ENCODE measurements at places on chromosomes 1 and 21.

DNA sequence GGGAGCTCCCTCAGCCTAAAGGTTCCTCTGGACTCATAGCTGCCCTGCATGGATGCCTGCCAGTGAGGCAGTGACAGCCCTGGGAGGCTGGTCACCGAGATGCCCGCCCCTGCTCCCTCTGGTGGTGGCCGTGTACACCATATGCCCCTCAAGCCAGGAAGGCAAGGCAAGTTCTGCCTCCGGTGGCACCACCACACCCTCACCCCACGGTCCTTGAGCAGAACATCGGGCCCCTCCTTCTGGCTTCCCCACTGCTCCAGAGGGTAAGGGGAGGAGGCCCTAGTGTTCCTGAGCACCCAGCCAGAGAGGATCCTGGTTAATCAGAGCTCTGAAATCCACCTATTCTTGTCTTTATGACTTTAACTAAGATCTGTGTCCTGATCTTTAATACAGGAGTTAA is 1.5 kb upstream of the S100A14 start:
- peak; percentile 71 for DNase-seq

DNA sequence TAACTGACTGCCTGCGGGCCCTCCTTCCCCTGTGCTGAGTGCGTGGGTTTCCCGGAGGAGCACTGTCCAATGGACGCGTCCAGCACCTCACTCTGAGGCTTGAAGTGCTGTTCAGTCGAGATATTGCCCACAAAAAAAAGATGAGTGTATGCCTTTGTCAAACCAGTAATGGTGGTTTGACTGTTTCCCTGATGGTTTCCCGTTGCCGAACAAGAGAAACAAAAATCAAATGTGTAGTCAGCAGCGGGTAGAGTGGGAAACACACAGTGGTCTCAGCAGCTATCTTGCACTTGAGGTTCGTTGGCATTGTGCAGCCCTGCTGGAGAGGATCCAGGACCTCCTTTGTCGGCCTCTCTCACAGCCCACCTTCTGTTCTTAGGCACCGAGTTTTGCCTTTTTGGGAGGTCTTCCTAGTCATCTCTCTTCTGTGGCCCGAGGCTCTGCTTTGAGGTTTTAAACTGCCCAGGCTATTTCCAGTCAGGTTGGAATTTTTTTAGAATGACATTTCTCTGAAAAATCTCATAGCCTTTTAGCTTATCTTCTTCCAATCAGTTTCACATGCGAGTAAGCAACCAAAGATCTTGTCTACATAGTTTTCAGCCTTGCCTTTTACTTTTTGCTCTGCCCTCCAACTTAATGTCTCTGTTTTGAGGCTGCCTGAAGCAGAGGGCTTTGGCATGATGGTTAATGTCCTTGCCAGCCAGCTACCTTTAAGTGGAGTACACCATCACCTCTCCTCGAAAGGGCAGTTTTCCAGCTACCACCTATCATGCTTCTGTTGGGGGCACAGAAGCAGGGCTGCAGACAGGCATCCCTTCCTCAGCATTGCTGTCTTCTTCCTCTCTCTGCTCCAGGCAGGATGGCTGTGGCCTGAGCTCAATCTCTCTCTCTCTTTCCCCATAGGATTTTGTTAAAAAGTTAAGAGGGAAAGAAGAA is 132.3 kb downstream of the URB2 start:
- no peak for DNase-seq

GRCh38 chr1:247118946-247119446 is 14.8 kb upstream of the ZNF669 start:
- DNase-seq: no peak

- no peak for DNase-seq
Measured at GRCh38 chr1:34778381-34778780, 2.6 kb upstream of the GJB3 start.

DNA sequence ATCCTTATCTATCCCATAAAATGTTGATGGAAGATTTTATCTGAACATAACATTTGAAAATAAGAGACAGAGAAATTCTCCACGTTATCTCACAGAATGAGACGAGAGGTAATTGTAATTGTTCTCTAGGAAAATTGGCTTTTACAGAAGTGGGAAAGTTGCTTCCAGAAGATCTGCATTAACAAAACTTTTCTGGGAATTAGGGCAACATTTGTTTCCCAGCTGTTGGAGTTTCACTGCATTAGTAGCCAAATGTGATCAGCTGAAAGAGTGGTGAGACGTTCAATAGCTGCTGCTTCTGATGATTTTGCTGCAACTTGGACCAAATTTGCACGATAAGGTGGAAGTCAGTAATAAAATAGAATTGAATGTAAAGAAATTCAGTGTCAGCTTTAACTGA is 7.6 kb downstream of the CHODL start:
- DNase-seq: no peak

- DNase-seq: no peak
Measured at GRCh38 chr1:23799570-23800399, 769 bp downstream of the GALE start.

DNA sequence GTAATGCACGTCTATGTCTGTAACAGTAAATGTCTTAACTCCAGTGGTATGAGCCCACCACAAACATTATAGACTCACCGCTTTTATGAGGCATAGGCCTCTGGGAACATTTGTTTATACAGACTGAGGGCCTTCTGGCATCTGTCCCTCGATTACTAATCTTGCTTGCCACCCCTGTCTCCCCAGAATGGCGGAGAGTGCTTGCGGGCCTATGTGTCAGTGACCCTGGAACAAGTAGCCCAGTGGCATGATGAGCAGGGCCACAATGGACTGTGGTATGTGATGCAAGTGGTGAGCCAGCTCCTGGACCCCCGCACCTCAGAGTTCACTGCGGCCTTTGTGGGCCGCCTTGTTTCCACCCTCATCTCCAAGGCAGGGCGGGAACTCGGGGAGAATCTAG is 18.3 kb upstream of the SHISA4 start:
- DNase-seq: no peak

DNA sequence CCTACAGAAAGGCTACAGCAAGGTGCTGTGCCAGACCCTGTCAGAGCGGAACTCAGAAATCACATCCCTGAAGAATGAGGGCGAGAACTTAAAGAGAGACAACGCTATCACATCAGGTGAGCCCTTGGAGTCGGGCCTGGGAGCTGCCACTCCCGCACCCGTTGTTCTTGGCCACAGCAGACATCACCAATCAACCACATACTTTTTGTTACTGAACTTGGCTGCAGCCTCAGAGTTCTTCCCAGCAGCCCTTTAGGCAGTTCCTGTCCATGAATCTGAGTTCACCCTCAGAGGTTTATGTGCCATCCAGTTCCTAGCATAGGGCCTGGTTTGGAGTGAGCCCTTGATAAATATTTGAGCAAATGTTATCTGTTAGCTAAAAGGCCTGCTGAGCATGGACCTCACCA is 61.6 kb downstream of the FHAD1 start:
- DNase-seq: no peak

DNA sequence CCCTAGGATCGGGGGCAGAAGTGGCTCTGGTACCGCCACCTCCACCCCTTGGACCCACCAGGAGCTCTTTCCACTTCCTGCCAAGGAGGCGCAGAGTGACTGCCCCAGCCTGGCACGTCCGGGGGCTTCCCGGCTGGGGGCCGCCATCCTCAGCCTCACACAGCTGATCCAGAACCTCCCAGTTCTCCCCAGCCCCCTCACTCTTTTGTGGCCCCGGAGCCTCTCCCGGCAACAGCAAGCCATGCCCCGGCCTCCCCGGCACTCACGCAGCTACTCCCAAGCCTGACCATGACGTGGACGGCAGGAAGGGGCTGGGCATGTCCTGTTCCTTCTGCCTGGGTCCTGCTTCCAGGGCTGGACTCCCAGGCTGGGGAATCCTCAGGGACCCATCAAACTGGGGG is 17.1 kb downstream of the TP73 start:
- DNase-seq: no peak

- no peak for DNase-seq
Measured at GRCh38 chr1:173202424-173203145, 4.5 kb downstream of the TNFSF4 start.

GRCh38 chr1:219945795-219946194 is 17.4 kb upstream of the SLC30A10 start:
- no peak for DNase-seq

DNA sequence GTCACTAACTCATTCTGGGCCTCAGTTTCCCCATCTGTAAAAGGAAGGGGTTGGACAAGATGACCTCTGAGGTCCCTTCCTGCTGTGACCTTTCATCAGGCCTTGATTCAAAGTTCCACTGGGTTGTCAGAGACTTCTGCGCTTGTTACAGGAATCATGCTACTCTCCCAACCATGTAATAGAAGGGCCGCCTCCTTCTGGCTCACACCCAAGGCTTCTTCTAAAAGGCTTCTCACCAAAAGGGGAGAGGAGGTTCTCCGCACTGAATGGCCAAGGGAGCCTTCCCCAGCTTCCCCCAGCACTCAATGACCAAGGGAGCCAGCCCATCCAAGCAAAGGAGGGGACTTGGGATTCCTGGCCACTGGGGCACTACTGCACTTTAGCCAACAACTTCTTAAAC is 42.7 kb downstream of the GRHL3 start:
- no peak for DNase-seq

- DNase-seq: no peak
Measured at GRCh38 chr1:7379441-7379971, 391.6 kb upstream of the VAMP3 start.

DNA sequence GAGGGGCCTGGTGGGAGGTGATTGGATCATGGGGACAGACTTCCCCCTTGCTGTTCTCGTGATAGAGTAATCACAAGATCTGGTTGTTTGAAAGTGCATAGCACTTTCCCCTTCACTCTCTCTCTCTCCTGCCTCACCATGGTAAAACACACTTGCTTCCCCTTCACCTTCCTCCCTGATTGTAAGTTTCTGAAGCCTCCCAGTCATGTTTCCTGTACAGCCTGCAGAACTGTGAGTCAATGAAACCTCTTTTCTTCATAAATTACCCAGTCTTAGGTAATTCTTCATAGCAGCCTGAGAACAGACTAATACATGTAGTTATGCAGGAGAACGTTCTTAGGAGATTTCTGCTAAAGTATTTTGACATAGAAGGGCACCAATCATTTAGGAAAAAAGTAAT is 59.9 kb upstream of the FBXO28 start:
- DNase-seq: no peak

DNA sequence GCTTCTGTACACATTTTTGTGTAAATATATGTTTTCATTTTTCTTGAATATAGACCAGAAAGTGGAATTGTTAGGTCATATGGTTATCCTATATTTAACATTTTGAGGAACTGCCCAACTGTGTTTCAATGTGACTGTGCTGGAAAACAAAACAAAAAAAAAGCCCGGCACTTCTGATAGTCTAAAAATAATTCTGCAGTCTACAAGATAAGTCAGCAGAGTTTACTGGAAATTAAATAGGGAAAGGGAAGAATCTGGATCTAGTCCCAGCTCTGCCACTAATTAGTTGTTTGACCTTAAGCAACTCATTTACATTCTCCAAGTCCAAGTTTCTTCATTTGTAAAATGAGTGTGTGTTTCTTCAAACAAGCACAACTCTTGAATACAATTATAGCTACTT is 869.1 kb upstream of the B3GALT2 start:
- no peak for DNase-seq

- no peak for DNase-seq
Measured at GRCh38 chr21:28776251-28776650, 216.4 kb downstream of the LTN1 start.

- DNase-seq: peak; percentile 98
Measured at GRCh38 chr1:225923692-225924555, at the start of gene PYCR2. Gene PYCR2 (minus strand): TSS chr1:225924250. CDS start chr1:225924110, 140 bp downstream.

DNA sequence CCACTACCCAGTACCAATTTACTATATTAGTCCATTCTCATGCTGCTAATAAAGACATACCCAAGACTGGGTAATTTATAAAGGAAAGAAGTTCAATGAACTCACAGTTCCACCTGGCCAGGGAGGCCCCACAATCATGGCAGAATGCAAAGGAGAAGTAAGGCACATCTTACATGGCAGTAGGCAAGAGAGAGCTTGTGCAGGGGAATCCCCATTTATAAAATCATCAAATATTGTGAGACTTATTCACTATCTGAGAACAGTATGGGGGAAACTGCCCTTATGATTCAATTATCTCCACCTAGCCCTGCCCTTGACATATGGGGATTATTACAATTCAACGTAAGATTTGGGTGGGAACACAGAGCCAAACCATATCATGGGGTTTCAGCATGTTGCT is 6.4 kb downstream of the CD58 start:
- DNase-seq: no peak

DNA sequence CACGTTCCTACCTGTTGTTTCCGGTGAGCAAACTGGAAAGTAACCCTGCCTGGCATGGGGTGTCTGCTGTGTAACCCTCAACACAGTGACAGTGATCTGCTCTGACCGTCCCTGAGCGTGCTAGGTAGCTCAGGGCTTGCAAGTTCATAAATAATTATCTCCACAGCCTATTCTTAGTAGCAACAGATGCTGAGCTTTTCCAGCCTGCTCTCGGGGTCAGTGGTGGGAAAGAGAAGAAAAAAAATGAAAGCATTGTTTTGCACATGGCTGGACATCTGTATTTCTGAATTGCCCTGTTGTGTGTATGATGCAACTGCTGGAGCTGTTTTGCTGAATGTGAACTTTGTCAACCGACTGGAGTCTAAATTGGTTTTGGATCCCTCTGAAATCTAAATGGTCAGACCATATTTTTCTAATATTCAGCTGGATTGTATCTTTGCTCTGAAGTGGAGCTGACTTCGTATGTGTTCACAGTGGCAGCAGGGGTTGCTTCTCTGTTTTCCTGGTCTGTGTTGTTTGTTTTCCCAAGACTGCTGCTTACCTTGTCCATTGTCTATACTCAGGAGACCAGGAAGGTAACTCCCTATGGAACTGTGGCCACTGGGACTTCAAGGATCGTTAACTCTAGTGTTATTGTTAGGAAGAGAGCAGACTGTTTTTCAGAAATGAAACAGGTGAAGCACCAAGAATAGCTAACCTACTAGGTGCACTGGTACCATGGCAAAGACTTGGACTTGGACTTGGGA is 27.0 kb downstream of the TGFB2 start:
- no peak for DNase-seq

DNA sequence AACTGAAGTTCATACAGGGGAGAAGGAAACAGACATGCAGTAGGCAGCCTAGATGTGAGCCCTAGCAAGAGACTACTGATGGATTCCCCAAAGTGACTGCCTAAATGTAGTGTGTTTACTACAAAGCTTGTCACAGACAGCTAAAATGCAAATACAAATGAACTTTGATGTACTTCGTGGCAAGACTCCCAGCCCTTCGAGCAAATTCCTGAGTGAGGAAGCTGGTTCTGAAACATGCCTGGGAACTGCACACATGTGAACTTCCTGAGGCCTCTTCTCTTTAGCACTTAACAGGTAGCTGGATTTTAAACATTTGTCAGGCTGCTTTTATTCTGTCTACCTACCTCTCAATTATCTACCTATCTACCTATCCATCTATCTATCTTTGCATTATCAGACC is 6.7 kb upstream of the IRF2BP2 start:
- DNase-seq: no peak

GRCh38 chr1:198947456-198947855 is 308.6 kb downstream of the PTPRC start:
- DNase-seq: no peak

DNA sequence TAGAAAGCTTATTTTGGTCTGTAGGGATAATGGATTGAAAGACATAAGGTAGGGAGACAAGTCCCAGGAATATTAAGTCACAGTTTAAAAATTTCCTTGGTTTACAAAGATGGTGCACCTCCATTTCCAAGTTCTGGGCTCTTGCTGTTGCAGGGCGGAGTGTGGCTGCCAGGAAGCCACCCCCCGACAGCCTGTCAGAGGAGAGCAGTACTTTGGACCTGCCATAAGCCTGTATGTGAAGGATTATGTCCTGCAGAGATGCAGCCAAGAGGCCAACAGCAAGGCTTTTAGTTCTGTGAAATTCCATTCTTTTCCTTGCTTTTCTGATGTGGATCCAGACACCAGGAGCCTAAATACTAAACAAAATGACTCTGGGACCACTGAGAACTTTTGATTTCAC is 31.9 kb upstream of the GTF2B start:
- no peak for DNase-seq
